Fibroblast of skin of left biceps (primary cell): ENCODE measurements at places on chromosomes 2 and 18.

GRCh38 chr18:45562567-45563479 lies 52.5 kb upstream of the SLC14A2 start:
- no peak for DNase-seq

DNA sequence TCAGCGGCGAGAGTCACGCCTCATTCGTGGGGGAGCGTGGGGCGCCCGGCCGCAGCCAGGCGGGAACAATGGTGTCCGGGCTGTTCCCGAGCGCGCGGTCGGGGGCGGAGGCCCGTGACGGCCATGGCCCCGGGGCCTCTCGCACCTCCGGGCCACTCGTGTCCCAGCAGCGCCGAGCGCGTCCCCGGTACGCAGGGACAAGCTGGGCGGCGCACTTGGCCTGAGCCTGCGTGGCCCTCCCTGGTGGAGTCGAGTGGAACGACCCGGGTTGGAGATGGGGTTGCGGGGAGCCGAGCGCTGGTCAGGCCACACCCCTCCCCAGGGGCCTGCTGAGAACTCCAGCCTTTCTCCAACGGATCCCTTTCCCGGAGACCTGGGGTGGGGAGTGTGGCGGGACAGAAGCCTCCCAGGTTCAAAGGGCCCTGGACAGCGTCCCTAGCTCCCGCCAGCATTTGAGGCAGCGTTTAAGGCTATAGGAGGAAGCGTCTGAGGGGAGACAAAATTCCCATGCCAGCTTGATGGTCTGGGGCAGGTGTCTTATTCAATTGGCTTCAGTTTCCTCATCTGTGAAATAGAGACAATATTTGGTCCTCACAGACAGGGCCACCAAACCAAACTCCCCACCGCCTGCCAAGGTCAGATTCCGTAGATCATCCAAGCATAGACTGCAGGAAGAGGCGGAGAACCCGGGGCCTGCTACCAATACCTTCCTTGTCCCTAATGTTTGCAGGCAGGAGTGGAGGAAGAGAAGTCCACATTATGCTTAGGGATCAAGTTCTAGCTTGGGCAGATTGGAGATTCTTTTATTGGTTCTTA lies 553 bp downstream of the CNDP2 start:
- no peak for DNase-seq

GRCh38 chr2:111030260-111030891 lies 90.3 kb upstream of the BCL2L11 start:
- no peak for DNase-seq

DNA sequence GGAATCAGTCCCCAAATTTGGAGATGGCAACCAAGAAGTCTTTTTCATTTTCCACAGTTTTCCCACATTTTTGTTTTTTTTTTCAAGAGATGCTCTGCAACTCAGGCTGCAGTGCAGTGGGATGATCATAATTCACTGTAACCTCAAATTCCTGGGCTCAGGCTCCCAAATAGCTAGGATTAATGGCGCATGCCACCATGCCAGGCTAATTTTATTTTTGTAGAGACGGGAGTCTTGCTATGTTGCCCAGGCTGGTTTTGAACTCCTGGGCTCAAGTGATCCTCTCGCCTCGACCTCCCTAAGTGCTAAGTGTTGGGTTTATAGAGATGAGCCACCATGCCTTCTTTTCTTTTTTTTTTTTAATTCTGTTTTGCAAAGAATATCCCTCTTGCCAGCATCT lies 35.2 kb downstream of the PCBP1 start:
- DNase-seq: no peak

DNA sequence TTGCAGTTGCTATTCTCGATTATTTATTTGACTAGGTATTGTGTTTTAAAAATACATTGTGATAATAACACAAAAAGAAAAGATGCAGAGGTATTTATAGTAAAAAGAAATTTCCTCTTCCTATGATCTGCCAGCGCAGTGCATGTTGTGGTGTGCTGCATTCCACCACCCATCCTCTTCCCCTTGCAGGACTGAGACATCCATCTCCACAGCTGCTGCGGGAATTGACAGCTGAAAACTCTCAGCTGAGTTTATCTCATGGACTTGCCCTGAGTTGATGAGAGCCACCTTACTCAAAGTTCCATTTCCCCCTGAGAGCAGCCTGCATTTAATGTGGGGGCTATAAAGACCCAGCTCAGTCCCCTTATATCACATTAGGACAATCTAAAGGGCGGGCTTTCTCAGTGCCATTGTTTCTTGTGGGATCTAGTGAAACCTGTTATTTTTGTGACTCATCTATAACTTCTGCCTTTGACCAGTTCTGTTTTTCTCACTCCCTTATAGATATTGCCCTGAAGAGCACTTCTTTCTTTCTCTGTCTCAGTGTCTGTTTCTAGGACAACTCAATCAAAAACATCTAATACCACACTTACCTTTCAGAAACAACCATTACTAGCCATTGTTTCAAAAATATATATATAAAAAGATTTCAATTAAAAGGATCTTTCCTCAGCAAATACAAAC lies 698.5 kb downstream of the NR4A2 start:
- no peak for DNase-seq
